ENCODE measurements at places on chromosomes 1 and 21.

DNA sequence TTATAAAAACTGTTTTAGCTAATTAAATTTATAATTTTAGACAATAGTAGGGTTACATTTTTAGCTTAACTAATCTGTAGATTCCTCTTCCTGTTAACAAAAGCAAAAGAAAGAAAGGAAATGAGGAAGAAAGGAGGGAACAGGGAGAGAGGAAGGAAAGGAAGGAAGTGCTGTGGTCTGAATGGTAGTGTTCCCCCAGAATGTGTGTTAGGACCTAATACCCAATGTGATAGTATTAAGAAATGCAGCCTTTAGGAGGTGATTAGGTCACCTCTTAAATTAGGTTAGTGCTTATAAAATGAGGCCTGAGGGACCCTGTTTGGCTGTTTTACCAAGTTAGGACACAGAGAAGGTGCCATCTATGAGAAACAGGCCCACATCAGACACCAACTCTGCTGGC lies 136.9 kb upstream of the SAMSN1 start:
- no peak for DNase-seq

- no peak for DNase-seq
Observed at GRCh38 chr1:90717356-90717664, 208 bp upstream of the BARHL2 start.

DNA sequence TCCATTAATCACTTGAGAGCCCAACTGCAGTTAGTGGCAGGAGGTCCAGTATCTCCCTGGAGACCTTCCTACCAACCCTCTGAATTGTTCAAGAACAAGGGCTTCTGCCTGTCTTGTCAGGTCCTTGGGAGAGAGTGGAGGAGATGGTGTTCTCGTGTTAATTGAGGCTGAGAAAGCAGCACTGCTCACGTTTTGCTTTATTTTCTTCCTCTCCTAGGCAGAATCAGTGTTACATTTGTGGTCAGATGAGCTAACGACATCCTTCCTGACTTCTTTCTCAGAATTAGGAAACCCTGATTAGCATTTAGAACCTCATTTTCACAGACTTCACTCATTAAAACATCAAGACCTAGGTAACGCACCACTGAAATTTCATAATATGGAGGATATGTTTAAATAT lies 26.4 kb upstream of the LRIG2 start:
- DNase-seq = no peak

DNA sequence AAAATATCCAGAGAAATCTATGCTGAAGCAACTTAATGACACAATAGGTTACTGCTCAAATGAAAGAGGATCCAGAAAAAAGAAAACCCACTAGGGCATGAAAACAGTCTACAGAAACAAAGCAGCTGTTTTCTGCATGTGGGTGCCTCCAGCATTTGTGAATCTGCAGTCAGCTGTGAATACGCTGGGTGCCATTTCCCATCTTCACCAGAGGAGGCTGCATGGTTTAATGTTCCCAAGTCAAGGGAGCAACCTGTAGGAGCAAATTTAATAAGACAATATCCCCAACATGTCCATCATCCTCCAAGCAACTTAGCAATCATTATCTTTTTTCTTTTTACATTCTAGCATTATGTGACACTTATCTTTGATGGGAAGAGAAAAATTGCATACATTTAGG lies 396.6 kb downstream of the BRINP2 start:
- no peak for DNase-seq

- DNase-seq = no peak
Observed at GRCh38 chr1:13948396-13948795, 248.4 kb downstream of the PRDM2 start.

DNA sequence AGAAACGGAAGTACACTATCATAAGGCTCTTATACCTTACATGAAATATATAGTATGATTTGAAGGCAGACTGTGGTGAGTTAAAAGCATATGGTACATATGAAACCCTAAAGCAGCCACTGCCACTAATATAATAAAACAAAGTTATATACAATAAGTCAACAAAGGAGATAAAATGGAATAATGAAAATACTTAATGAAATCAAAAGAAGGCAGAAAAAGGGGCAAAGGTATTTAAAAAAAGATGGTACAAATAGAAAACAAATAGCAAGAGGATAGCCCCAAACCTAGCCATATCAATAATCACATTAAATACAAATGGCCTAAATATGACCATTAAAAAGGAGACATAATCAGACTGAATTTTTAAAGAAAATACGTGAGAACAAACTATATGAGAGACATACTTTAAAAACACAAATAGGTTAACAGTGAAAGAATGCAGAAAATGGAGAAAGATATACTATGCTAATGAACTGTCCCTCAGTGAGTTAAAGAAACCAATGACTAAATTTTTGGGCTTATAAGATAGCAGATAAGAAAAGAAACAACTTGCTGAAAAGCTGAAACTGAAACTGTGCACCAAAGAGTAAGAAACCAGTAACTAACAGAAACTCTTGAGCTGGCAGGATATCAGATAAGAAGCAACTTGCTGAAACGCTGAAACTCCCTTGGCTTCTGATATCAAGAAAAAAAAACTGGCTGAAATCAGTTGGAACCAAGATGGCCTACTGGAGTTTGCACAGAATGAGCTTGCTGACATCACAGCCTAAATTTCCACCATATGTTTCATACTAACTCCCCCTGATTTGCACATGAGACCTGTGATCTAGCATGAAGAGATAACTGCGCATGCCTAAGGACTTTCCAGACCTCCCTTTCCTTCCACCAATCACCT lies 44.3 kb upstream of the IL10 start:
- DNase-seq = no peak

- DNase-seq = no peak
Observed at GRCh38 chr1:180092931-180093650, 61.6 kb upstream of the QSOX1 start.

DNA sequence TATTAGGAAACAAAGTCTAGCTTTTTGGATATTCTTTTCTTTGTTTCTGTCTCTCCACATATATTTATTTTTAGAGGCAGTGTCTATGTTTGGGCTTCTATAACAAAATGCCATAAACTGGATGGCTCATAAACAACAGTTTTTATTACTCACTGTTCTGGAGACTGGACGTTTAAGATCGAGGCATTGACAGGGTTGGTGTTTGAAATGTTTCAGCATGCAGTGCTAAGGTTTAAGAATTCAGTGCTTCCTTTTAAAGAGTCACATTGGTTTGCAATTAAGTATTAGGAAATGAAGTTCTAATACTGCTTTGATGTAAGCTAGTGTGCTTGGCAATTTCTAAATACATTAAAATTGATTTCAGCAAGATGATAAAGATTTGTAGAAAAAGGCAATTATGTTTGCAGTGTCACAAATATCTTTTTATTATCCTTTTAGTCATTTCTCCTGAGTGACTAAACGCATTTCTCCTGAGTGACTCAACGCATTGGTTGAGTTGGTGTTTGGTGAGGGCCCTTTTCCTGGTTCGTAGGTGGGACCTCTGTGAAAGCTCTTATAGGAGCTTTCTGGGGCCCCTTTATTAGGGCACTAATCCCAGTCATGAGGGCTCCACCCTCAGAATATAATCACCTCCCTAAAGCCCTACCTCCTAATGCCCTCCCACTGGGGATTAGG lies 317.0 kb downstream of the USP25 start:
- no peak for DNase-seq

GRCh38 chr1:8415526-8416278 lies 97.8 kb downstream of the SLC45A1 start:
- no peak for DNase-seq

GRCh38 chr1:119075614-119076013 lies 64.8 kb downstream of the WARS2 start:
- no peak for DNase-seq

GRCh38 chr1:217079584-217079983 lies 356.4 kb upstream of the ESRRG start:
- no peak for DNase-seq

GRCh38 chr1:119829625-119830024 lies 18.4 kb upstream of the REG4 start:
- DNase-seq = no peak

DNA sequence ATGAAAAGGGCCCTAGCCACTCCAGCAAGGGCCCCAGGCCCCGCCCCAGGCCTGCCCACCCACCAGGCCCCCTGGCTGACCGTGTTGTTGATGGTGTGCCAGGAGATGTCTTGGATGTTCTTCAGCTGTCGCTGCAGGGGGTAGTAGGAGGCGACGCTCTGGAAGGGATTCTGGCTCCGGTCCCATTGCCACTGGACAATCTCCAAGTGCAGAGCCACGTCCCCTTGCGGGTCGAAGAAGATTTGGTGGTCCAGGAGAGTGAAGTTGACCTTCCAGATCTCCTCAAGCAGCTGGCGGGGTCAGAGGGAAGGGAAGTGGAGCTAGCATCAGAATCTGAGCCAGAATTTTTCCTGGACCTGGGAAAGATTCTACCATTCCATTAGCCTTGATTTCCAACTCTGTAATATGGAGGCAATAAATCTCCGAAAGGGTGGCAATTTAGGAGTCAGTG lies 10.2 kb downstream of the TAS1R2 start:
- DNase-seq = no peak

DNA sequence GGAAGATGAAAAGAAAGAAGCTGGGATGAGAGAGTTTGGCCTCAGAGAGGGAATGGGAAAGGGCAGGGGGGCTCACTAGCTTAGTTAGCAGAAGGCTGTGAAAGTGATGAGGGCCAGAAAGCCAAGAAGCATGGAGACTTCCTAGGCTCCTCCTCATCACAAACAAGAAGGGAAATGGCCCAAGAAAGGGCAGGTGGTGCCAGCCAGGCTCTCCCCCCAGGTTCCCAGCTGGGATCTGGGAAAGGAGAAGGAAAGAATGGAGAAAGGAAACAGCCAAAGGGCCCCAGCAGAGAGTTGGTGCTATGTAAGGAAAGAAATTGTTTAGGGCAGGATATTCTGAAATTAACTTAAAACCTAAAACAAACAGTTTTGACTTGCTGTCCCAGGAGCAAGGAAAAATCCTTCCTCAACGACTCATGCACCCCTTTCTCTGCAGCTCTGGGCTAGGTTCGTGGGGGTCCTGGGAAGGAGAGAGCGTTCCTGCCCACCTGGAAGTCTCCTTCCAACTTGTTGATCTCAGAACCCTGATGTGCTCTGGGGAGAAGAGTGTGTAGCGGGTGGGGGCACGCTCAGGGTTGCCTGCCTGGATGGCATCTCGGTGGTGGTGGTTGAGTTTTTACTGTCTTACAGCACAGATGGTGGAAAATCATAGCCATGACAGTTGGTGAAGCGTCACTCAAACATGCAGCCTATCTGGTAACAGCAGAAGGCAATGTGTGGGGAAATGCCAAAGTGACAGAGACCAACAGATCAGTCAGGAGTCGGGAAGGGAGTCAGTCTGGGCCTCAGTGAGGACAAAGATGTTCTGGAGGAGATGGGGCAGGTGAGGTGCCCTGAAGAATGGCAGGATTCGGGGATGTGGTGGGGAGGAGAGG lies 147.3 kb downstream of the CLIC6 start:
- no peak for DNase-seq

DNA sequence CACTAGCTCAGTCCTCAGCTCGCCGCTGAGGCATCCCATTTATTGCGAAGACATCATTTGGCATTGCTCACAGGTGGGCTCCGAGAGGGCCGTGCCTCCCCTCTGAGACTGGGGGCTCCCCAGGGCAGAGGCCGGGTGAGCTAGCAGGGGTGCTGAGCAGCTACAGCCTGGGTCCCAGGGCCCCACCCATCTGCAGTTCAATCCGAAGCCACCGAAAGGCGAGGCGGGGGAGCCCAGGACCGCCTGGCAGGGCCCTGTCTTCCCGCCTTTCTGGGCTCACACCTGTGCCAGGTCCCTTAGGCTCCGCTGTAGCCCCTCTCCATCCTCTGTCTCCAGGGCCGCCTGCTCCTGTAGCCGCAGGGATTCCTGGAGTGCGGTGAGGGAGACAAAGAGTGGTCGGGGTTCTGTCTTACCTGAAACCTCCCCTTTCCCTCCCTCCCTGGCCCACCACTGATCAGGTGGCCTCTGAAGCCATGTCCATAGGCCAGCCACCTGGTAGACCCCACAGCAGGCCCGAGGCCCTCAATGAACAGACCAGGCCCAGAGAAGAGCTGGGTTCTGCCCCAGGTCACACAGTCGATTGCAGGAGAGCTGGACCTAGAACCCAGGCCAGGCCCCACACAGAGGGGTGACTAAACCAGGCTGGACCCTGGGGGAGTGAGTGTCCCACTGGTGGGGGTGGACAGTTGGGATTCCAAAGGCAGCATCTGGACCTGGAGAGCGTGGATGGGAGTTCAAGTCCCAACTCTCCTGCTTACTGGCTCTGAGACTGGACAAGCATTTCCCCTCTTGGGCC lies 18.1 kb upstream of the NBPF1 start:
- DNase-seq = peak; percentile 47

GRCh38 chr1:2489615-2490014 lies 13.5 kb downstream of the PLCH2 start:
- DNase-seq = no peak

DNA sequence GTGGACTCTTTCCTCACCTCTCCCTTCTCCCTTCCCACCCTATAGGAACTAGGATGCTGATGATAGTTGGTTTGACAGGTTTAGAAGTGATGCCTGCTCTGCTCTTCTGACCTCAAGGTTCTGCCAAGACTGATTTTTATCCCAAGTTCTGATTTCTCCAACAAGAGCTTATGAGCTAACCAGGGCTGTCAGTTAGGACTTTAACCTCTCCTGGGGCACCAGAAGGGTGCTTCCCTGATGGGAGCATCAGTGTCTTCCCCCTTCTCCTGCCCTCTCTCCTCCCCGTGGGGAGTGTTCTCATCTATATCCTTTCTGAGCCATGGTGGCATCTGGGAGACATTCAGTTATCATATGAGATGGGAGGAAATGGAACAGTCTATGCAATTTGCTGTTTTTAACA lies 44.0 kb downstream of the ATP2B4 start:
- DNase-seq = no peak

DNA sequence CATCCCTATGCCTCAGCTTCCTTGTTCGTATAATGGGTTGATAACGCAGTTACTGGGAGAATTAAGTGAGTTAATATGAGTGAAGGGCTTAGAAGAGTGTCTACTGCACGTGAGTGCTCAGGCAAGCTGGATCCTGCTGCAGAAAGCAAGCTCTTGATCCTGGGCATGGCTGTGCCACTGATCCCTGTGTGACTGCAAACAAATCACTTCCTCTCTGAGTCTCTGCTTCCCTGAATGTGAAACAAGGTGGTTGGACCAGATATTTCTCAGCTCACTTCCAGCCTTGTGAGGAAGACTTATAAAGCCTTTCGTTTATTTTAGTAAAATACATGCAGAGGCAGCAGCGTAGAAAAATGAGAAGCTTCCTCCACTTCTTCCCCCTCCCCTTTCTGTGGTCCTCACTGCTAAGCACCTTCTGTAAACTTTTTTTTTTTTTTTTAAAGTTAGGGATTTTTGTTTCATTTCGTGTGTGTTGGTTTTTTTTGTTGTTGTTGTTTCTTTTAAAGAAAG lies 13.8 kb downstream of the PSEN2 start:
- no peak for DNase-seq

DNA sequence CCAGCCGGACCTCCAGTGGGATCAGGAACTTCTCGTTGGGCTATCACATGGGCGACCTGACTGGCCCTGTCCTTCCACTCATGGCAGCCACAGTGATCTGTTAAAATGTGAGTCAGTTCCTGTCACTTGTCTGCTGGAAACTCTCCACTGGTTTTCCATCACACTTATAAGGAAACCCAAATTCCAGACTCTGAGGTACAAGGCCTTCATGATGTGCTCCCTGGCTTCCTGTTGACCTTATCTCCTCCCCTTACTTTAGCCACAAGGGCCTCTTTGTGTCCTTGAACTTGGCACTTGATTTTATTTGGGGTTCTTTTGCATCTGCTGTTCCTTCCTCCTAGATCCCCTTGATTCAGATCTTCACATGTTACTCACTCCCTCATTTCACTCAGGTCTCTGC lies 96.8 kb downstream of the TENT5C start:
- no peak for DNase-seq

All from GM13976 (cell line).